Amniotic epithelial cell (primary cell): ENCODE measurements at places on chromosomes 12 and 14.

DNA sequence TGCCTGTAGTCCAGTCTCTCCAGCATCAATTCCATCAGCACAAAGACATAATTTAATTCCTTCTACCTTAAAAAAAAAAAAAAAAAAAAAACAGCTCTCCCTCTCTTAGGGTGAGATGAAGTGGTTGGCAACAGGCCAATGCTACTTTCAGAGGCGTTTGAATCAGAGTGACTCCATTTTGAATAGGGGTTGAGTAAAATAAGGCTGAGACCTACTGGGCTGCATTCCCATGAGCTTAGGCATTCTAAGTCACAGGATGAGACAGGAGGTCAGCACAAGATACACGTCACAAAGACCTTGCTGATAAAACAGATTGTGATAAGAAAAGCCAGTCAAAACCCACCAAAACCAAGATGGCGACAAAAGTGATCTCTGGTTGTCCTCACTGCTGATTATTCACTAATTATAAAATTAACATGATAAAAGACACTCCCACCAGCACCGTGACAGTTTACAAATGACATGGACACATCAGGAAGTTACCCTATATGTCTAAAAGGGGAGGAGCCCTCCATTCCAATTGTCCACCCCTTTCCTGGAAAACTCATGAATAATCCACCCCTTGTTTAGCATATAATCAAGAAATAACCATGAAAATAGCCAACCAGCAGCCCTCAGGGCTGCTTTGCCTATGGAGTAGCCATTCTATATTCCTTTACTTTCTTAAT, 6.9 kb upstream of the TCL1B start:
- no peak for DNase-seq

DNA sequence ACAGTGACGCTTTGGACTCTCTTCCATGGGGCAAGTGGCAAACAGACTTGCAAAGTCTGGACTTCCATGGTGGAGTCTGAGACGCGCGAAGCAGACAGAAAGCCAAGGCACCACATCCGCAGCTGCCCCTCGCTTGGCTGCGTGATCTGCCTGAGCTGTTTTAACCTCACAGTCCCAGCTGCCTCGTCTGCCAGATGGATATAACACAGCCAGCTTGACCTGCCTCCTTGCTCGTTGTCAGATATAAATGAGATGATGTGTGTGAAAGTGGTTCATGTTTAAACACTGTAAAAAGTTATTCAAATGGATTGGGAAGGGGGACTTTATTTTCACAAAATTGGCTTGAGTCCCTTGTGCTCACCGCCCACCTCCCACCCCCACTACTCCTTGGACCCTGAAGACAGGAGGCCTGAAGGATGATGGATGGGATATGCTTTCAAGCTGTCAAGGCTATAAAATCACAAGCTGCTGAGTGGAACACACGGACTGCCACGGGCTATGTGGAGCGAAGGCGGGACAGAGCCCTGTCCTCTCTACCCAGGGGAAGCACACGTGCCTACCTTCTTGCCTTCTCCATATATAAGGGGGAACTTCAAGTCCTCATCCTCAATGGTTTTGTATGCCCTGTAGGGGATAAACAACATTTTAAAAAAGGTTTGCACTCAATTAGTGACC, 226.9 kb downstream of the MON2 start:
- peak; percentile 34 for DNase-seq

DNA sequence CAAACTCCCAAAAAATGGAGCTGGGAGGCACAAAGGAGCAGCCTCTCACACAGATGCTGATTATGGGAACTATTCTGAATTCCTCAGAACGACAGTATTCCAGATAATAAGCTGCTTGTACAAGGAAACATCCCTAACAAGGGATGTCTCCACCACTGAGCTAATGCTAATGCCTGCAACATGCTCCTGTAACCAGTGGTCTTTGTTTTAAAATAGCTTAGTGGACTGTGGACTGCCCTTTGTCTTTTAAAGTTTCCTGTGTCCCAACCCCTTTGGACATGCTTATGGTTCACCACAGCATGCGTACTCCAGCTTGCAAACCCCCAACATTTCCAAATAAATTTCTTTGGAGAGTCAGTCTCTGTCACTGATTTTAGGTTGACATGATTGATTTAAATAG, 16.4 kb upstream of the PITPNM2 start:
- peak; percentile 57 for DNase-seq

DNA sequence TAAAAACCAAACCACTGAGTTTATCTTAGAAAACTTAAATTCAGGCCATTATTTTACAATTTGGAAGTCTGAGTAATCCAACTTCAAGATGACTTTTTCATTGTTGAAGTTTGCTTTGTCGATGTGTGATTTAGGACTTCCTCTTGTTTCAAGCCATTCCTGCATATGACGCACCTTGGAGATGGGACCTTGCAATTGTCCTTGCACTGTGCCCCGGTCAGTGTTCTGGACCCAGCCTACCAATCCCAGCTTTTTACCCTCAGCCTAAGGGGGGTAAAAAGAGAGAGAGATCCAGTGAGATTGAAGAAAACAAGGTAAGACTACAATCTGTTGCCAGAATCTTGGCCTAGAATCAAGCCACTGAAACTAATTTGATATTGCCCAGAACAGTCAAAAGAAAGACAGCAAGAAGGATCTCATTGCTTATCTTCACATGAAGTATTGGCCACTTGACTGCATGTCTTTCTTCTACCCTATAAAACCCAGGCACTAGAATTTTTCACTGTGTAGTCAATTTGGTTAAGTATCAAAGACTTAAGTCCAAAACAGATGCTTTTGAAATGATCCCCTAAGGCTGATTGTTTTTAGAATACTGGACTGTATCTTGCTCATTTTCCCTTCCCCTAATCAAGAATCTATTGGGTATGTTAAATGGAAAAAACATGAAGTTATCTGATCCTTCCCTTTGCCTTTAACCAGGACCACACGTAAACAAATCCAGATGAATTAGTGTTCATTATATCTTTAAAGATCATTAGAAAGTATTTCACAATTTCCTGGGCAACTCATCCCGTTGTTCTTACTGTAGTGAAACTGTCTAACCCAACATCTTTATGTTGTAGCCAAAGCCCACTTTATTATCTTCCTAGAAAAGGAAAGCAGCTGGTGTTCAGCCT, 2.4 kb upstream of the MLH3 start:
- no peak for DNase-seq

- peak; percentile 50 for DNase-seq
Measured at GRCh38 chr12:68792952-68793351, 15.0 kb upstream of the MDM2 start.

GRCh38 chr14:54219261-54220070, 177.3 kb upstream of the CDKN3 start:
- DNase-seq = no peak

GRCh38 chr12:111927346-111927745, 85.3 kb downstream of the MAPKAPK5 start:
- no peak for DNase-seq

GRCh38 chr14:72518809-72519377, 375.0 kb downstream of the DPF3 start:
- peak; percentile 45 for DNase-seq

DNA sequence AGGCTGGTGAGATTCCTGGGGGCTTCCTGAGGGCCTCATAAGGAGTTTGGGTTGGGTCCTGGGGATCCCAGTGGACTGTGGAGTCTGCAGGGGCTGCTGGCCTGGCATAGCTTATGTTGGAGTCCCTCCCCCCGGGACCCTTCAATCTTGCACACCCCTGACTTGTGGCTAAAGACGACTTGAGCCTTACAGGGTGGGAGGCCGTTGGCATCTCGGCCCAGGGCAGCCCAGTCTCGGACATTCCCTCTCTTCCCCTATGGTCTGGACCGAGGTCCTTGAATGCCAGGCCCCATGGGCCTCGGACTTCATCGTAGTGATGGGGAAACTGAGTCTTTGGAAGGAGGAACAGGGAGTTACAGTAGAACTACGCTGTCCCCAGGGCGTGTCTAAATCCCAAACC, 12.5 kb downstream of the RTL1 start:
- no peak for DNase-seq

DNA sequence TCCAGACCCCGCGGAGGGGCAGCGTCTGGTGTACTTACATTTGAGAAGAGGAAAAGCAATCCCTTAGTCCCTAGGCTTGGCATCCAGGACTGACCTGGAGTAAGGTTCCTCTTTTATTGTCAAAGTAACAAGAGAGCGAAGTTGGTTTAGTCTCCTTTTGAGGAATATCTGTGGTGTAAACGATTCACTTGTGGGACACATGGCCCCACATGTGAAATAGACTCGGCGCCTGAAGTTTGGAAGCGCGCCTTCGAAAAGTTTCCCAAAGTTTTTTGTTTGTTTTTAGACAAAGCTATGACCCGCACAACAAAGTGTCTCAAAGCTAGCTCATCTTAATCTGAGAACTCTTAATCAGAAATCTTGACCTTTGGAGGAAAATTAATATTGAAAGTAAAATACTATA, 744 bp downstream of the STYX start:
- DNase-seq = peak; percentile 16

DNA sequence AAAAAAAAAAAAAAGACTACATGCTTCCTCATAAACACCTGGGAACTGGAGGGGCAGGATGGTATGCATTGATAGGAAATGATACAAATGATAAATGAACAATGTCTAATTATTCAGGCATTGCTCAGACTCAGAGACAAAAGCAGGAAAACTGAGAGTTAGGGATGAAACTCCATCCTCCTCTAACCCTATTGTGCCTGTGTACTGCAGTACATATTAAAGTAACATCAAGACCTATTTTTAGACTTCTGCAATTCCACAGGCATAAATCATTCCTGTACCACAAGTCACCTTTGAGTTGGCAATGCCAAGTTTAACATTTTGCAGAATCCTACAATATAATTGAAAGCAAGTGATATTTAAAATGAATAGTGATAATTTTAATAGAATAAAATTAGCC, 156.5 kb upstream of the USP15 start:
- DNase-seq = no peak

DNA sequence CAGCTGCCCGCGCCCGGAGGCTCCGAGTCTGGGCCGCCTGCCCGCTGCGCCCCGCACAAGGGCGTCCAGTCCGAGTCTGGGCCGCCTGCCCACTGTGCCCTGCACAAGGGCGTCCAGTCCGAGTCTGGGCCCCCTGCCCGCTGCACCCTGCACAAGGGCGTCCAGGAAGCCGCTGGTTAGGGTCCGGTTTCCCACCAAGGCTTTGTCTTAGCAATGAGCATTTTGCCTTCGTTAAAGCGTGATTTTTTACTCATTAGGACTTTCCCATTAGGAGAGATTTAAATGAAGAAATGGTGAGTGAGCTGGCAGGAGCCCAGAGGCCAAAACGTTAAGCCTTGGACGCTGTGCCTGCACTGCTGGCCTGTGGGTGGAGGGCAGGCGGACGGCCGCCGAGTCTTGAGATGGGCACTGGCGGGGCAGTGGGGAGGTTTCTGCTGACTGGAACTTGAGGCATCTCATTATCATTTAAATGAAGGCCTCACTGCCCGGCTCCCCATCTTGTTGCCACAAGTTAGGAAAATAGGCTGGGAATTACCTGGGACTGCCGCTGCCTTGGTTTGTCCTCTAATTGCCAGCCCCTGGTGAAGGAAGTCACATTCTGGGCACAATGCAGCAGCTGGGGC, 36.0 kb downstream of the FBRSL1 start:
- DNase-seq = no peak

DNA sequence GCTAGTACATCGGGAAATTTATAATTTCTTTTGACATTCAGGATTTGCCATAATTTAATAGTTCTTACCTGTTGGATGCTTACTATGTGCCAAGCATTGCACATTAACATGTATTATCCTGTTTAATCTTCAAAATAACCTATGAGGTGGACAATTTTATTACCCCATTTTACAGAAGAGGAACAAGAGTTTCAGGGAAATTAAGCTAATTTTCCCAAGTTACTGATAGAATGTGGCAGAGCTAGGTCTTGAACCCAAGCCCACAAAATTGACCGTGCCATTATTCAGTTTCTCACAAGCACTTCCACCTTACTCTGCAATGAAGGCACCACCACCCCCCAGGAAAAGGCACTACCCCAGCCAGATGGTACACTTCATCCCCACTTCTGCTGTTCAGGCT, 161.1 kb upstream of the PLEKHG7 start:
- no peak for DNase-seq

GRCh38 chr12:66008985-66009384, 121.6 kb downstream of the LLPH start:
- DNase-seq = no peak

DNA sequence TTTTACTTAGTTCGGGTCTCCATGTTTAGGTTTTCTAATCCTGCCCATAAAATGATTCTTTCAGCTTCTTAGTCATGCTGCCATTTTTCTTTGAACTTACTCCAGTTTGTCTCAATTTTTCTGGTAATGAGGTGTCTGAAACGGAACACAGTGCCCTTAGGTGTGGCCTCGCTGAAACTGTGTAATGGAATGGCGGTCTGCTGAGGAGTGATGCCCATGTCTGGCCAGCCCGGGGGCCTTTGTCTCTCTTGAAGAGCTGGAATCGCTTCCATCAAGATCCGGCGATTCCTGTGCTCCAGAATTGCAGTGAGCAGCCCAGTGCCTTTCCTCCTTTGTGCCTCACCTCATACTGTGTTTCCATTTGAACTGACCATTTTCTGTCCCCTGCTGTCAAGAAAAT, 112.5 kb downstream of the FBXL14 start:
- DNase-seq = no peak

DNA sequence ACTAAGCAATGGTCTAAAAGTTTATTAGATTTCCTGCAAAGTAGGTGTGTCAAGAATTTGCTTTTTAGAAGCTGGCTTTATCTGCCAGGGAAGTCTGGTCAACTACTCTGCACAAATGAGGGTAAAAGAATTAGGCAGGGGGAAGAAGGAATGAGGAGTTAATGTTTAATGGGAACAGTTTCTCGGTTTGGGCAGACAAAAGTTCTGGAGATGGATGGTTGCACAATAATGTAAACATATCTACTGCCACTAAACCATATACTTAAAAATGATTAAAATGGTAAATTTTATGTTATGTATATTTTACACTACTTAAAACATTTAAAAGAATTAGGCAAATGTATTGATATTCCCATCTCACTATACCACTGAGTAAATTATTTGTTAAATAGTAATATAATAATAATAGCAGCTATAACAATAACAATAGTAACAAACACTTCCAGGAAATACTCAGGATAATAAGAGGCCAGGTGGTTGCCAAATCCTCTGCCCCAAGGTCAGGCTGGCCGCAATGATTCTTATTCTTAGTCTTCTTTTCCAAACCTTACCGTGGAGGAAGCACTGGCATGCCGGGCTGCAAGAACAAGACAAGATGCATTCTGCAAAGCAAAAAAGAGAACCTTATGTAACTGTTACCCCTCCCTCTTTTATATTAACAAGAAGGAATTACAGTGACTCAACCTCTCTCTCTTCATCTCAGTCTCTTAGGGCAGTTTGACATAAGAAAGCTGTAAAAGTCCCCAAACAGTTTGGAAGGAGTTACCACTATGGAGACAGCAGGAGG, 13.9 kb downstream of the CS start:
- peak; percentile 33 for DNase-seq

DNA sequence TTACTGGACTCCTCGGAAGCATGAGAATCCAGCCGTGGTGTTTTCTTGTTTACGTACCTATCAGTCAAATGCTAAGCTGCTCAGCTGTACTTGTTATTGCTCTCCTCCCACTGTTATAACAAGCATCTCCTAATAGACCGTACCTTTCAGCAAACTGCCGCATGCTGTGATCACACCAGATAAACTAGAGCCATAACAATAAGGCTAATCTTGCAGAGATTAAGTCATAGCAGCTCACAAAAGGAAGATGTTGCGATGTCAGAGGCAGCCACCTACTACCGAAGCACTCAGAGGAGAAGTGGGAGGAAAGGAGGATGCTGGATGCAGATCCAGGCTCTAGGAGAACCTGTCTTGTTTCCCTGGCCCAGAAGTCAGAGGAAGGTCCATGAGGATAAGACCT, 196.0 kb downstream of the GALC start:
- DNase-seq = no peak
